Left ventricle myocardium superior (tissue), 1 donor: ENCODE measurements at places on chromosomes 7 and 10. TPM values are rescaled to one million over a fixed set of nuclear protein-coding genes. Genes with fewer than 3 reads are reported as not detected.

DNA sequence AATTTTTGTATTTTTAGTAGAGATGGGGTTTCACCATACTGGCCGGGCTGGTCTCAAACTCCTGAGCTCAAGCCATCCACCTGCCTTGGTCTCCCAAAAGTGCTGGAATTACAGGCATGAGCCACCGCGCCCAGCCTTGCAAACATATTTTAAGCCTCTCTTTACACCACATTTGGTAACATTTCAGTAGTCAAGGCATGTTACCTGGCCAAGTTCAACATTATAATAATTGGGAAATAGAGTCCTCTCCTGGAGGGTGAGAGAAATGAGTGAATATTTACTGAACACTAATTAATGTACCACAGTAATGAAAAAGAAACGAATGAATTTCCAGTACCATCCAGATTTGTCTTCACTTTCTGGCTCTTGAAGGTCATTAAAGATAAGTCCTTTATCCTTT is 10.0 kb upstream of the CNOT4 start:
- no peak for DNase-seq

GRCh38 chr7:82623812-82624211 is 180.2 kb upstream of the CACNA2D1 start:
- no peak for DNase-seq

SPDYE1 gene
- total RNA-seq = not detected

FAM131B gene
- 0.57 TPM for total RNA-seq
